ENCODE measurements at places on chromosomes 3 and 15. TPM values are rescaled to one million over a fixed set of nuclear protein-coding genes. Genes with fewer than 3 reads are reported as not detected.
A peak's percentile ranks its signal among the peaks of the same experiment; 100 is the strongest.

DNA sequence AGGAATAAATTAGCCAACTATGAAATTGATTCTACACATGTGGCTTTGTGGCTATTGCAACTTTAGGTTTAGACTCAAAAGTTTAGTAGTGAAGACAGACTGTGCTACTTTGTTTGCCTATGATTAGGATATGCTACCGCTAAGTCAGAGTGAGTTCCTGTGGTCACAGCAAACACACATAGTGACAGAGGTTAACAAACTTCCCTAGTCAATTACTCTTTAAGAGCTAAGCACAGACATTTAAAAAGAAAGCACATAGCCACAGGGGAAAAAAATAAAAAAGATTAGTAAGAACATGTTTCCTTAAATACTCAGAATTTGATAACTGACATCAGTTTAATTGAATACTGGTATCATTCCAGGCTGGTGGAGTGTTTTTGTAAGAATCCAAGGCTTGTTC is 207.1 kb downstream of the GBE1 start:
- no peak for DNase-seq

DNA sequence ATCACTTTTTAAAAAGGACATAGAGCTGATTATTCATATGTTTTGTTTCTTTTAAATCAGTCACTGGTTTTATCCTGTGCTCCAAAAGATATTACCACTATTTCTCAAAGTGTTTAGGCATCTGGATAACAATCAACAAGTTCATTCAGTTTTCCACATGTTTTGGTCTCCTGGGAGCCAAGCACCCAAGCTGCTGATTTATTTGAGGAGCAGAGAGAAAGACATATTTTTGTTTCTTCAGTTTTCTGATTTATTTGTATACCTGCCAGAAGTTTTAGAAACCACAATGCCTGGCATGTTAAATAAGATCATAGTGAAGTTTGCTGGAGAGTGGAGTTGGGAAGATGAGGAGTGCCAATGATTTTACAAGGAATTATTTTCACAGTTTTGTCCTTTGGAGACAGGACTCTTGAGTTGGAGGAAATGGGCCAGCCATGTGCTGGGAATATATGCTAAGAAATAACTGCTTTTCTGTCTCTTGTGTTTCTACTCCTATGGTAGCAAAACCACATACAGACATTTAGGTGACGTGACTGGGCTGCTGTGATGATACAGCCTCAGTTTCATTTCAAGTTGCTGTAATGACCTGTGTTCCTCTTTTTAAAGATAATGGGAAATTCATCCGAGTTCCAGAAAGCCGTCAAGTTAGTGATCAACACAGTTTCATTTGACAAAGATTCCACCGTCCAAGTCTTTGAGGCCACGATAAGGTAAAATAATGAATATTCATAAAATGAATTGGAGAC is 11.7 kb downstream of the EDEM1 start:
- DNase-seq = no peak

GRCh38 chr3:133426721-133427120 is 26.9 kb downstream of the BFSP2 start:
- no peak for DNase-seq

DNA sequence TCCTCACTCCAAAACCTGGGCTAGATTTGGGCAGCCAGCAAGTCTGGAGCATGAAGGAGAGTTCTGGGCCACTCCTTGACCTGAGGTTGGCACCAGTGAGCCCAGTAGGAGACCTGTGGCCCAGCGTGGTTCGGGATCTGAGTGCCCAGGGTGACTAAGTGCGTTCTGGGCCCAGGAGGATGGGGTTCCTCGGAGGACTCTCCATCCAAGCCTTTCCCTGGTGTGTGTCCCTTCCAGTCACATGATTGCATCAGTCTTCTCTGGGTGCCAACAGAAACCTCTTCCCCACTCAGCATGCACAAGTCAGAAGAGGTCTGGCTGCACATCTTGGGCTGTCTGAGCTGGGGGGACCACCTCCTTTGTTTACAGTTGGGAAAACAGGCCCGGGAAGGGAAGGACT is 14.9 kb downstream of the TMEM43 start:
- DNase-seq = no peak

DNA sequence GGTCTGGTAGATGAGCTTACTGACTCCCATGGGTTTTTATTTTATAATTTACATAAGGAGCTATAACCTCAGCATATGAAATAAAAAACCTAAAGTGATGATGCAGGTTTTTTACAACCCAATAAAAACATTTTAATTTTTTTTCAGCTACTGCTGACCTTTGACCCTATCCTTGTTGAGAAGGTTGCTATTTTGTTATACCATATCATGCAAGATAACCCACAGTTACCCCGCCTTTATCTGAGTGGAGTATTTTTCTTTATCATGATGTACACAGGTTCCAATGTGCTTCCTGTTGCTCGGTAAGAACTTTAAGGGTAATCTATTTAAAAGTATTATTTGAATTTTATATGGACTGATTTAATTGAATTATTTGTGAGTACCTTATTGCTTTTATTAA is 70.8 kb downstream of the DNAJC13 start:
- no peak for DNase-seq

GRCh38 chr15:80514071-80514780 is 110.0 kb downstream of the ARNT2 start:
- DNase-seq = no peak

DNA sequence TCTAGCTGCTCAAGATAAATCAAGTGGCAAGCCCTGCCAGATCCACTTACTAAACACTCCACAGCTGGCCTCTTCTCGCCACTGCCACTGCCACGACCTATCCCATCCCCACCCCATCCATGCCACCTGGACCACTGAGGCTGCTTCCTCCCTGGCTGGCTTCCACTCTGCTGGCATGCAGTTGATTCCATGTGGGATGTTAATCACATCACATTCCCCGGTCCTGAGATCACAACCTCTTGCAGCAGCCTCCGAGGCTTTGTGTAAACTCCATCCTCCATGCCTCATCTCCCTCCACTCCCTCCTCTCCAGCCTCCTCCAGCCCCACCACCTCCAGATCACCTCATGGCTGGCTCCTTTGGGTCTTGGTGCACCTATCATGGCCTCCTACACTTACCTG is 7.7 kb downstream of the NCKIPSD start:
- DNase-seq = no peak

GRCh38 chr3:113660896-113661295 is 35.5 kb downstream of the USF3 start:
- DNase-seq = no peak

GRCh38 chr3:140204271-140204984 is 269.4 kb downstream of the CLSTN2 start:
- DNase-seq = no peak

DNA sequence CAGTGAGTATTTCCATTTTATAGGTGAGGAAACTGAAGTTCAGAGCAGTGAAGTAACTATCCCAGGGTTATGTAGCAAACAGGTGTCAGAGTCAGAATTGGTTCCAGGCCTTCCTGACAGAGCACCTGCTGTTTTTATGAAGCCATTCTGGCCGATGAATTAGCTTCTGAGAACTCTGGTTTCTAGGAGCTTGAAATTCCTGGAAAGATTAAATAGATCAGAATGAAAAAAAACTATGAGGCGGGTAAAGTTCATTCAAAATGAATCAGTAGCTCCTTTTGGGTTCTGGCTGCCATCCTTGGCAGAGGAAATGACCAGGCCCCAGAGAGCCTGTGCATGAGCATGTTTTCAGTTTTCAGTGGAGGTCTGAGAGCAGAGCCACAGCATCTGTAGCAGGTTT is 59.3 kb upstream of the CFAP161 start:
- DNase-seq = no peak

- DNase-seq = peak; percentile 47
Measured at GRCh38 chr3:195441992-195442572, 738 bp downstream of the ACAP2 start.

GRCh38 chr3:126355777-126356372 is 1.3 kb downstream of the KLF15 start:
- DNase-seq = peak; percentile 98

DNA sequence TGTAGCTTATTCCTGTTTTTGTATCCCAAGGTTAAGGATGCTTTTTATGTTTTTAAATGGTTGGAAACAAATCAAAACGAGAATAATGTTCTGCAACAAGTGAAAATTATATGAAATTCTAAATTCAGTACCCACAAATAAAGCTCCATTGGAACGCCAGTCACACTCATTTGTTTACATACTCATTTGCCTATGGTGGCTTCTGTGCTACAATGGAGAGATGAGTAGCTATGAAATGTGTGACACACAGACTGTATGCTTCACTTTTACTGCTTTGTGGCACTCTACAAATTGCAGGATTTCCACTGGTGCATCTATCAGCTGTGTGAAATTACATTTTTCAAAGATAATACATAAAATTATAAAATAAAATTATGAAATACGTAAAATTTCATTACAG is 112.2 kb upstream of the TSPAN3 start:
- no peak for DNase-seq

DNA sequence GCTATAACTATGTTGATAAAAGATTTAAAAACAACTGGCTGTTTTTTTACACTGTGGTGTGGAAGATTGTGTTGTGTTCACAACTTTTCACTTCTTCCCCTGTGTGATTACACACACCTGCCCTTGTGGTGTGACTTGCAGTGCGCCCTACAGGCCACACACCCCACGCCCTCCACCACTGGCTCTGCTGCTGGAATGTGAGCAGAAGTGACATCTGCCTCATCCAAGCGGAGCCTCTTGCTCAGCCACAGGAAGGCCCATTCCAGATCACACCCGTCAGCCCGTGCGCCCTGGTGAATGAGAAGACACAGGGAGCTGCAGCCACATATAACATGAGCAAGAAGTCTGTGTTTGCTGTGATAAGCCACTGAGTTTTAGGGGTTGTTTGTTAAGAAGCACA is 7.0 kb downstream of the CCR2 start:
- DNase-seq = no peak

GRCh38 chr3:36635731-36636130 is 128.6 kb downstream of the DCLK3 start:
- no peak for DNase-seq

- no peak for DNase-seq
Measured at GRCh38 chr15:100968050-100968966, 49.2 kb downstream of the LRRK1 start.

The NME9 gene
- total RNA-seq = not detected

The MRAS gene
- total RNA-seq = 349 TPM

The BFSP2 gene
- total RNA-seq = not detected

The TMIE gene
- total RNA-seq = 1.5 TPM

The BMF gene
- 3.1 TPM for total RNA-seq

The KCNH8 gene
- total RNA-seq = 0.05 TPM
